T-cell (primary cell): ENCODE measurements at places on chromosomes 1 and 21.

DNA sequence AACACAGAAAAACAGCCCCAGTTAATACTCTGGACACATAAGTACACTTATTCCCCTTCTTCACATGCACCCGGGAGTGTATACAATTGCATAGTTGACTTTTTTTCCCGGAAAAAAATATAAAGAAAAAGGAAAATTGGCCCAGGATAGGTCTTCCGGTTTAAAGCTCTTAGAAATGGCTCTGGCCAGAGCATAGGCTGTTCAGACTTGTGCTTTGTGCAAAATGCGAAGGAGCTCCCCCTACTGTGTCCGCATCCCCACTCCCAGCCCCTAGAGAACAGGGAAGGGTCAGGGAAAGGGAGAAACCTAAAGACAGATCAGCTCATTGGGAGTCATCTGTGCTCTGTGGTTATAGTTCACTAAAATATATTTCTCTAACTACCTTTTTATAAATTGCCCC is 5.5 kb upstream of the MTMR11 start:
- H3K4me1 ChIP-seq = peaks cover 6% of the 10 kb centered on the region
- DNase-seq = no peak
- no peaks in the 10 kb centered on the region for H3K27me3 ChIP-seq
- peaks cover 15% of the 10 kb centered on the region for H3K36me3 ChIP-seq
- no peak overlapping the region for H3K27ac ChIP-seq

GRCh38 chr1:35401049-35401448 is 132.5 kb downstream of the ZMYM4 start:
- H3K27me3 ChIP-seq = no peaks in the 10 kb centered on the region
- H3K4me1 ChIP-seq = no peaks in the 10 kb centered on the region
- no peak overlapping the region for H3K4me3 ChIP-seq
- H3K27ac ChIP-seq = no peak overlapping the region
- DNase-seq = no peak
- H3K36me3 ChIP-seq = no peaks in the 10 kb centered on the region

DNA sequence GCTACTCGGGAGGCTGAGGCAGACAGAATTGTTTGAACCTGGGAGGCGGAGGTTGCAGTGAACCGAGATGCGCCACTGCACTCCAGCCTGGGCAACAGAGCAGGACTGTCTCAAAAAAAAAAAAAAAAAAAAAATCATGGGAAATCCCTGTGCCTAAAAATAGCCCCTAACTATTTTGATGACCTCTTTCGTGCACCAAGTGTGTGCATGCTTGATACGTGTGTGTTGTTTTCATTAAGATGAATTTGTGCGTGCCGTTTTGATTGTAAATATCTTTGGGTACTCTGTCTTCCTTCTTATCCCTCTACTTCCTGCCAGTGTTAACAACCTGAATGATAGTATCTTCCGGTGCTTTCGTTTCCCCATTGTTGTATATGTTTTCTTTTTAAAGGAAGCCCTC is 9.8 kb downstream of the CACYBP start:
- peaks cover 4% of the 10 kb centered on the region for H3K36me3 ChIP-seq
- H3K27me3 ChIP-seq = no peaks in the 10 kb centered on the region
- H3K27ac ChIP-seq = no peak overlapping the region
- no peak for DNase-seq
- H3K4me3 ChIP-seq = no peak overlapping the region

DNA sequence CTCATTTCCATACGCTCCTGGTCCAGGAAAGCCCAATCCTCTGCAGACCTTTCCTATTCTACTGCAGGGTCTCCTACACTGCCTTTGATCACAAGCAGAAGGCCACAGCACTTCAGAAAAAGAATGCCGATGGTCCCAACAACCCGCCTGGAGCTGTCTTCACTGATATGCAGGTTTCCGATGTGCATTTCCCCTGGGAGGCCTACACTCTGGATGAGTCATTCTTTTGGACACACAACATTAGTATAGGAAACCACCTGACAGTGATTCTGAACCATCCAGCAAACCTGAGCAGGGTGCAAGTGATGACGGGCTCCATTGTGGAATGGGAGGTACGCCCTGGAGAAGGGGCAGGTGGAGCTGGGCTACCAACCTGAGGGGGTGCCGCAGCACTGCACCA is 15.0 kb downstream of the PCAT6 start:
- DNase-seq = no peak
- no peaks in the 10 kb centered on the region for H3K27me3 ChIP-seq
- H3K4me1 ChIP-seq = no peaks in the 10 kb centered on the region
- no peaks in the 10 kb centered on the region for H3K36me3 ChIP-seq
- no peak overlapping the region for H3K4me3 ChIP-seq
- H3K27ac ChIP-seq = no peak overlapping the region
